T-helper 17 cell (primary cell): ENCODE measurements at places on chromosomes 2 and 18.

- DNase-seq: no peak
These were observed 79.9 kb downstream of the PARD3B start for GRCh38 chr2:204625135-204625534.

- DNase-seq: no peak
These were observed 49.6 kb downstream of the TRAPPC12 start for GRCh38 chr2:3429066-3429610.

DNA sequence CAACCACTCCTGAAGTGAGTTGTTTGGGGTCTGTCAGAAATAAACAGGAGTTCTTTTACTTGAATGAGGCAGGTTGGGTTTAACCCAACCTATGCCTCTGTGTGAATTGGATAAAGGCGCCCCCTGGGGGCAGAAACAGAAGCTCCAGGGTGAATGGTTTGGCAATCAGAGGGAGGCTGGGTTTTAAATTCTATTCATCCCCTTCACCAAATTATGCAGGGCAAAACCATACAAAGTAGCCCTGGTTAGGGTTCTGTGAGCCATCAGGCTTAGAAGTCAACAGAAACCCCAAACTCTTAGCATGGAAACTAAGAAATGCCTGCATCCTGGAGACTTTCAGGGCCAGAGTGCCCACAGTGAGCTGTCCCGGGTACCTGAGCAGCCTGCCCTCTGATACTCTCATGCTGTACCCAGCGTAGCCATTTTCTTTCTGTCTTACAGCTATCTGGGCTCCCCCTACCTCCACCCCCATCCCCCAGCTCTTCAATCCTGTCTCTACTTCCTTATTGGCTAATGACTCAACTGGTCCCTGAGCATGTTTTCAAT is 241.5 kb downstream of the ICOS start:
- peak; percentile 60 for DNase-seq

DNA sequence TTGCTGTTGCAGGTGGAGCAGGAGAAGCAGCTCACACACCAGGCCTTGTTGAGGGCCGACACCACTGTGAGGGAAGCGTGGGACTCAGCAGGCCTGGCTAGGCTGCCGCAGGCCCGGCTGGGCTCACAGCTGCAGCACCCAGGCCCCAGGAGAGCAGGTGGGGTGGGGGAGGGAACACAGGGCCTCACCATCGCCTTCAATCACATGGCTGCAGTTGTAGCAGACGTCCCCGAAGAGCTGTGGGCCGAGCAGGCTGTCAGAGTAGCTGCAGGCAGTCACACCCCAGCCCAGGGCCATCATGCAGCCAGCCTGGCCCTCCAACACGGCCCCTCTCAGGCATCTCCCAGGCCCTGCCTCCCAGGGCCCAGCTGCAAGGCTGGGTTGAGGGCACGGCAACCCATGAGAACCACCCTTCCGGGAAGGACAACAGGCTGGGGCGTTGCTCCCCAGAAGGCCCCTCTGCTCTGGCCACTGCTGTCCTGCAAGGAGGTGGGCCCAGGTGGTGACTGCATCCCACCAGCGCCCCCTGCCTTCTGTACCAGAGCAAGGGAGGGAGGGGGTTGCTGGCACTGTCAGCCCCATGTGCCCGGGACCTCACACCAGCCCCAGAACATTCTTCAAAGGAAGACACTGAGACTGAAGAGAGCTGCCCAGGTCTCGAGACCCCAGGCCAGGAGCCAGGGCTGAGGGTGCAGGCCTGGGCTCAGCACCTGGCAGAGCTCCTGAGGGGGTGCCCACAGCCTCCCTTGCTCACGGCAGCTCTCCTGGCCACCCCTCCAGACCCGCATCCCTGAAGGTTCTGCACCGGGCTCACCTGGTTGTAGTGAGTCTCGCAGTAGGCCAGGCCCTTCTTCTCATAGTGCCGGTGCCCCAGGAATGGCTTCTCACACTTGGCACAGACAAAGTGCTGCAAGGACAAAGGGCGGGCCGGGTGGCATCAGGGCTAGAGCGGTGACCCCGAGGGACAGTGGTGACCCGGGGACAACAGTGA is 5.6 kb upstream of the GPR17 start:
- DNase-seq: no peak
